ENCODE measurements at places on chromosomes 4 and X. TPM values are rescaled to one million over a fixed set of nuclear protein-coding genes. Genes with fewer than 3 reads are reported as not detected.

DNA sequence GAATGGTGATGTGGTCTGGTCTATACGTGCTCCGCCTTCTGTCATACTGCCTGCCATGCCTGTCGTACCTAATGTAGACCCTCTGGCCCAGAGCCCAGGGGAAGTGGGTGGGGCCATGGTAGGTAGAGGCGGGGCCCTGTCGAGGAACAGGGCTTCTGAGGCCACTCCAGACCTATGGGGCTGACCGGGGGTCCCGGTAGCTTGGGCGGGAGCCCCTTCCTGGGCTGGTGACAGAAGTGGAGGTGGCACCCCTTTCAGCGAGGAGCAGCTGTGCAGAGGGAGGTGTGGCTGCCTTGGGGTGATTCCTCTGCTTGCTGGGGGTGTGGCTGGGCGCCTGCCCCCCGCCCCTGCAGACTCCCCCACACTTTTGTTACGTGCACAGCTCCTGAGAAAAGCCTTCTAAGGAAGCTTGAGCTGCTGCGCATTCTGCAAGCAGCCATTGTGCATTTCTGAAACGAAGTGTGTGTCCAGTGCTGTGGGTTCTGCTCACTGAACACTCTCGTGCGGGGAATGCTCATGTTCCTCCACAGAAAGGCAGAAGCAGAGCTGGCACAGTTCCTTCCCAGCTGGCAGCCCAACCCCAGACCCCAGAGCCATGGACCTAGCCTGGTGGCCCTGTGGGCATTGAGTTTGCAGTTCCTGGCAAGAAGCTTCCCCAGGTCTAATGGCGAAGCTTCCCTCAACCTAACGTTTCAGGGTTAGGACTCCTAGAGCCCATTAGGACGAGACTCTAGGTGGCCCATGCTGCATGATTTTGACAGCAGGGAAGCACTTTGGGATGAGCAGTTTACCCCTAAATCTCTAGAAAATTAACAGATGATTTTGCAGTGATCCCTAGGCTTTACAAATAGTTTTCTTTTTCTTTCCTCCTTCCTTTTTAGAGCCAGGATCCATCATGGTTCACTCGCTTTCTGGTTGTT is 72.7 kb upstream of the HGFAC start:
- no peak for DNase-seq

GRCh38 chr4:149723065-149723464 is 92.6 kb downstream of the IQCM start:
- no peak for DNase-seq

DNA sequence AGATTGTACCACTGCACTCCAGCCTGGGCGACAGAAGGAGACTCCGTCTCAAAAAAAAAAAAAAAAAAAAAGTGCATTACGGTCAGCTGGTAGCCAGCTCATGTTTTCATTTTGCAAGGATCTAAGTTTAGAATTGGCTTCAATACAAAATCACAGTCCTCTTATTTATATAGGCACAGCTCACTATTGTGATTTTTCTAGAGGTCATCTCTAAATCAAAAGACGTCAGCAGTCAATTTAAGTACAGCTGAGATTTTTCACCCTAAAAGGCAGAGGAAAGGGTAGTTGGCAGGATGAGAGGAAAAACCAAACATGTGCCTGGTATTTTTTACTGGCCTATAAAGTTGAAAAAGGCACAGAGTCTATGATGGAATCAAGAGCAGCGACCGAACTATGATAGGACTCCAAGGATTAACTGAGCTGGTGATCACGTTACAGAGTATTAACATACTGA is 30.8 kb downstream of the ASB5 start:
- peak; percentile 51 for DNase-seq

- DNase-seq, result no peak
These were observed 45.8 kb upstream of the SERTM2 start for GRCh38 chrX:111465669-111466068.

DNA sequence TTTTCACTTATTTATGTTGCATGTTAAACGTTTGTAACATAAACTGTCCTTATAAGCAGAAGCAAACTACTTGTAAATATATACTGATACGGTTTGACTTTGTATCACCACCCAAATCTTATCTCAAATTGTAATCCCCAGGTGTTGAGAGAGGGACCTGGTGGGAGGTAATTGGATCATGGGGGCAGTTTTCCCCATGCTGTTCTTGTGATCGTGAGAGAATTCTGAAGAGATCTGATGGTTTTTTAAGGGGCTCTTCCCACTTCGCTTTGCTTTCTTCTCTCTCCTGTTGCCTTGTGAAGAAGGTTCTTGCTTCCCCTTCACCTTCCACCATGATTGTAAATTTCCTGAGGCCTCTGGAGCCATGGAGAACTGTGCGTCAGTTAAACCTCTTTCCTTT is 87.1 kb upstream of the MAPK10 start:
- no peak for DNase-seq

DNA sequence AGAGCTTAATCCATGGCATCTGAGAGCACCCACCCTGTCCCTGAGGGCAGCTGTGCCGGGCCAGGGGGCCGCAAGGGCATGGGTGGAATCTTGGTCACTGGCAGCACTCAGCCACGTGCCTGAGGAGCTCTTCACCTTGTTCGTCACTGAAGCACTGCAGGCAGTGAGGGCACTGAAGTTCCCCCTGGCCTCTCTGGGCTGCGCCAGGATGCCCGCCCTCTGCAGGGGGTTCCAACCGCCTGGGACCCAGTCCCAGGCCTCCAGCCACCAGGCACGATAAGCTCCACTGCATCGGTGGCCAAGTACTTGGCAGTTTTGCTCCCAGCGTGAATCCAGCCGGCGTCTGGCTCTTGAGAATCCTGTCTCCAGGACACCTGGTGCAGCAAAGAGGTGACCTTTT is 96.4 kb upstream of the MED14 start:
- no peak for DNase-seq

DNA sequence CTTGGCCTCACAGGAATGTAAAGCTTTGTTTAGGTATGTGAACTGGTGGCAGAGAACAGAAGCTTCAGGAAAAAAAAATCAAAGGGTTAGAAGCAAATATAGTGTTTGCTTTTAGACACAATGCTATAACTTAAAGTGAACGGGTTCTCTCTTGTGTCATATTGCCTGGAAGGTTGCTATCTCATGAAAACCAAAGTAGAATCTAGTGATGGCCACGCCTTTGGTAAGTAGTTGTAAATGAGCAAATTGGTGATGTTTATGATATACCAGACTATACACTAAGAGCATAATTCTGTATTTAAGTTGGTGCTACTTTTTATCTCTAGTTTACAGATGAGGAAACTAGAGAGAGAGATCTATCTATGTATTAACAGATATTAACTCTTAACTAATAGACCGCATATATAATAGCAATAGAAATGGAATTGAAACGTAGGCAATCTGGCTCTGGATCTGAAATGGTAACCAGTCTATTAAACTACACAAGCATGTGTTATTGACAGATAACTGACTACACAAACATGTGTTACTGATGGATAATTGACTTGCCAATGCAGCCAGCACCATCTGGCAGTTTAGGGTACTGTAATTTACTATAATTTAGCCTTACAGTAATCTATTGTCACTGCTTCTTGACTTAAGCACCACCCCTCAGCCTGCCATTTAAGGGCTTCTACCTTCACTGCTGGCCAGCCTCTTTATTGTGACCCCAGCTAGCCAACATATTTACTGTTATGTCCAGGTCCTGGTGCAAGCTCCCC is 40.8 kb downstream of the HCCS start:
- DNase-seq, result no peak

DNA sequence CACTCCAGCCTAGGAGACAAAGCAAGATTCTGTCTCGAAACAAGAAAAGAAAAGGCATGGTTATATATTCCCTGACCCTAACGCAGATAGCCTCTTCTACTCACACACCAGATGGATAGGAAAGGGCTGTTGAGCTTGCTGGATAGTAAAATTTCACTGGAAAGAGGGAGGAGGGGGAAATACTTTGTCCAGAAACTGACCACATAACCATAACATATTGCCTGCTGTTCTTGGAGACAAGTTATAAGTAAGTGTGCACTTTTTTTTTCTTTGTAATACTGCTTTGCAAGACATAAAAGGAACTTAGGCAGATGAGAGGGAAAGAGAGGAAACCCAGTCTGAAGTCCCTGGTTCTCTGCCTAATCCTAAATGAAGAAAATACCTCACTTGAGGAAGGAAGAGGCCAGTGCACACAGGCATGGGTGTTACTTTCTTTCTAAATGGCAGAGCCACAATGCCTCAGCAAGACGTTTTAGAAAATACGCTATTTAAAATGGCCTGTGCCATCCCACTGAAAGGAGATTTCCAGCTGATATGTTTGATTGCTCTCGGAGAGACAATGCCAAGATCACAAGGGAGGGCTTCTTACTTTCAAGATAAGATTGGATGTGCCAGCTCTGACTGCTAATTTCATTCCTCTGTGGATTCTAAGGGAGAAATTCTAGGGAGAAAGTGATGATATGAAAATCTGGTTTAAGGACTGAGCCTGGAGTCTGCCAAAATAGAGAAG is 140.6 kb downstream of the DCTD start:
- DNase-seq, result no peak

DNA sequence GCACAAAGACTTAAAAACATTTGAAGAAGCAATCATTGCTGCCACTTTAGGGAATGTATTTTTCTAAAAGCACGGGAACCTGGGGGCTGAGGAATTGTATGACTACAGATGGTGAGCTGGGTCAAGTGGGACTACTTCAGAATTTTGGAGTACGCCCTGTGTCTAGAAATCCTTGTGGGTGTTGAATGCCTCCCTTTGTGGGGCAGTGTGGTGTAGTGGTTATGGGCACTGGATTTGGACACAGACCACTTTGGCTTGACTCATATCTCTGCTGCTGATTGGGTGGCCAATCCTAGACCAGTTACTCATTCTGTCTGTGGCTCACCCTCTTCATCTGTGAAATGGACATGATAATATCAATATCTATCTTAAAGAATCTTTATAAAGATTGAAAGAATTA is 155.0 kb upstream of the RPS6KA3 start:
- no peak for DNase-seq

GRCh38 chr4:173990126-173990868 is 293.2 kb downstream of the FBXO8 start:
- peak; percentile 74 for DNase-seq

GRCh38 chrX:79371101-79371500 is 4.0 kb upstream of the ITM2A start:
- no peak for DNase-seq

- peak; percentile 64 for DNase-seq
These were observed 39.8 kb downstream of the SNCA start for GRCh38 chr4:89797117-89797516.

DNA sequence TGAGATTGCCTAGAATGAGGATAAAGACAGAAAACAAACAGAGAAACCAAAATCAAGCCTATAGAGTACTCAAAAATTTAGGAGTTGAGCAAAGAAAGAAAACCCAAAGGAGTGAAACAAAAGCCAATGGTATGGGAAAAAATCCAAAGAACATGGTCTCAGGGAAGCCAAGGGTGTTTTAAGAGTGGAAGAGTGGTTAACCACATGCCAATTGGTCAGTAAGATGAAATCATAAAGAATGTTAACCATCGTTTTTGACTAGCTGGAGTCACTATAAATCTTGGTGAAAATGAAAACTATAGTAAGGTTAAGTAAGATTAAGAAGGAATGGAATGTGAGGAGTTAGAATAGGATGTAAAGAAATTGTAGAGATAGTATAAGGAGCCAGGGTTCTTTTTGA is 64.7 kb upstream of the RPL34 start:
- DNase-seq, result no peak

DNA sequence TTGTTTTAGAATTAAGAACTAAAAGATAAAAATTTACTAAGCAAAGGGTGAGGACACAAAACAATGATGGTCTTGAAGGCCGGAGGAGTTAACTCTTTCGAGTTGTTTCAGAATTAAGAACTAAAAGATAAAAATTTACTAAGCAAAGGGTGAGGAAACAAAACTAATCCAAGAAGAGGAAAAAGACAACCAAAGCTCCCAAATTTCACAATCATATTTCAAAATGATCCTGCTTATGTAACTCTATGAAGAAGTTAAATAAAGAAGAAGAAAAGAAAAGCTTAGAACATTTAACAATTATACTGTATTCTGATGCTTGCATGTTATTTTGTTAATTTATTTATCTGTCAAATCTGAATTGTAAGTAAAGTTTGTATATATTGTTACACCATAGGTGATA is 154.8 kb upstream of the SLIT2 start:
- no peak for DNase-seq

DNA sequence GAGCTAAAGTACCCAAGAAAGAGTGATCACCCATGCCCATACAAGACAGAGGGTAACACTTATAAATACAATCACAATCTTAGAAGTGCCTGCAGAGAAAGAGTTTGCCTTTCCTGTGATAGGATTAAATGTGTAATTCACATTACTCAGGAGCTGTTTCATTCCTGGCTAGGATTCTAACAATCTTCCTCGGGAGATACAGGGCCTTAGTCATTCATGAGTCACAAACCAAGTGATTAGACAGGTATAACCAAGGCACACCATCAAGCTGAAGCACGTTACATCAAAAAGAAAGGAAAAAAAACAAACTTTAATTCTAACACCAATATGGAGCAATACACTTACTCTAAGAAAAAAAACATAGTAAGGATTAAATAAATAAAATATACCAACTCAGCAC is 14.9 kb downstream of the ABCG2 start:
- DNase-seq, result no peak

Gene RNF212
- total RNA-seq, result not detected

Gene MAN2B2
- 12.4 TPM for total RNA-seq

Gene CPZ
- not detected for total RNA-seq

Gene DIAPH2
- total RNA-seq, result 21.8 TPM

Gene UGT2A3
- not detected for total RNA-seq

Data from SK-MEL-5 (cell line).